Peyer's patch (tissue), 4 donors: ENCODE measurements at places on chromosomes 5 and 9. TPM values are rescaled to one million over a fixed set of nuclear protein-coding genes. Genes with fewer than 3 reads are reported as not detected.

DNA sequence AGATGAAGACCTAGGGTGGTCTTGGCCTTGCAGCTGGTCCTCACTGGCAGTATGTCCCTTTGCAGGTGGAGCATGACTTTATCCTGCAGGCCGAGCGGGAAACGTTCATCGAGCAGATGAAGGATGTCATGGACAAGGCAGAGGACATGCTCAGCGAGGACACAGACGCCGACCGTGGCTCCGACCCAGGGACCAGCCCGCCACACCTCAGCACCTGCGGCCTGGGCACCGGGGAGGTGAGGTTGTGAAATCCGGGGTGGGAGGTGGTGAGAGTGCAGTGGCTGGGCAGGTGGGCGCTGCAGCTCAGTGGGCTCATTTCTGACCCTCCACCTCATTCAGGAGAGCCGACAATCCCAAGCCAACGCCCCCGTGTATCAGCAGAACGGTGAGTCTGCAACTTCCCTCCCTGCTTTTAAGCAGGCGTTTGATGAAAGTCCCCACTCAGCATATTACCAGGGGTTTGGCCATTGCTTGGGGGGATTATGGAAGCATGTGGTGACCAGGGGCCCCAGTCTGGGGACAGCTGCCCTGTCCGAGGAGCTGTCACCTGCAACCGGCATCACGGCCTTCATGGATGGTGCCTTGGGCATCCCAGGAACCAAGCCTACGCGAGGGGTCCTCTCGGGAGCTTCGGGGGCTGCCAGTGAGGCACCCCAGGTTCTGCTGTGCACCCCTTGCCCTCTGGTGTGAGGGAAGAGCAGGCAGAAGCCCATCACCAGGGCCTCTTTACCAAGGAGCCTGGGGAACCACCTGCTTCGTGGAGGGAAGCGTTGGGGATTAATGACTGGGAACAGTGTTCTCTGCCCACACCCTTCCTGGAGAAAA, 84.0 kb downstream of the WNK2 start:
- peak; percentile 48 for DNase-seq

DNA sequence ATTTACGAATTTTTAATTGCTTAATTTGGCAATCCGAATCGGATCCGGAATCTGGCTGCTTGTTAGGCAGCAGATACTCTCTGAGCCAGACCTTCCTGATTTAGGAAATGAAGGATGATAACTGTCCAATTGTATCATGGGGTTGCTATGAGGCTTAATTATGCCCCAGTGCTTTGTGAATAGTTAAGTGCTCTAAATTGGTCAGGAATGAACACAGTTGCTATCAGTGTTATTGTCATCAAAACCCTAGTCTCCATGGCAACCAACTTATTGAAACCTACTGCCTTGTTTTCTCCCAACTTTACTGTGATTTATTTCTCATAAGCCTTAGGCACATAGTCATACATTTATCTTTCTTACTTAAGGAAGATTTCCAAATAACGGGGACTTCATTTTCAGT, 47.9 kb downstream of the MAMDC2 start:
- no peak for DNase-seq

GRCh38 chr5:36181774-36182173, 29.9 kb downstream of the SKP2 start:
- no peak for DNase-seq

GRCh38 chr9:35611230-35611797, 6.3 kb downstream of the TESK1 start:
- DNase-seq: peak; percentile 83

GRCh38 chr9:133976191-133976861, 15.8 kb downstream of the VAV2 start:
- DNase-seq: no peak

Gene MARCOL
- not detected for total RNA-seq

Gene SLC34A3
- 13.3 TPM for total RNA-seq

Gene CCL19
- total RNA-seq: not detected

Gene CARTPT
- not detected for total RNA-seq

Gene PAXX
- 52.7 TPM for total RNA-seq
